A549 treated with GW870086 at 1 μM for 4 hours (cell line): ENCODE measurements at places on chromosomes 16 and 17. TPM values are rescaled to one million over a fixed set of nuclear protein-coding genes. Genes with fewer than 3 reads are reported as not detected.

Gene KRT28
- total RNA-seq, result not detected in 5 replicates

Gene KCNJ18
- total RNA-seq, result not detected in 5 replicates

Gene CAPN15
- total RNA-seq, result 44.2 to 76.6 TPM (median 71.4 TPM) in 5 replicates

Gene RPL23
- 2,567 to 3,166 TPM (median 2,626 TPM) in 5 replicates for total RNA-seq

Gene KREMEN2
- total RNA-seq, result 1.3 to 3.0 TPM (median 2.3 TPM) in 5 replicates

Gene KCTD19
- total RNA-seq, result 0.14 to 0.79 TPM (median 0.43 TPM) in 5 replicates

Gene FNDC8
- not detected in 5 replicates for total RNA-seq

Gene VTN
- total RNA-seq, result 16.5 to 23.2 TPM (median 19.6 TPM) in 5 replicates

Gene OTOP3
- not detected in 5 replicates for total RNA-seq

Gene RCVRN
- not detected in 5 replicates for total RNA-seq

Gene ABCA10
- total RNA-seq, result 0.07 to 0.12 TPM (median 0.10 TPM) in 5 replicates

Gene SMPD3
- total RNA-seq, result 0.07 to 0.29 TPM (median 0.08 TPM) in 5 replicates
